Ureter (tissue), 1 donor: ENCODE measurements at places on chromosomes 1 and 21. TPM values are rescaled to one million over a fixed set of nuclear protein-coding genes. Genes with fewer than 3 reads are reported as not detected.

Gene BARHL2
- not detected for total RNA-seq

Gene TMPRSS3
- total RNA-seq, result 1.7 TPM

Gene EPHX1
- total RNA-seq, result 116 TPM

Gene TMEM125
- total RNA-seq, result 12.1 TPM

Gene OPRD1
- not detected for total RNA-seq

Gene LIPI
- total RNA-seq, result not detected

Gene TM2D1
- total RNA-seq, result 63.4 TPM

DNA sequence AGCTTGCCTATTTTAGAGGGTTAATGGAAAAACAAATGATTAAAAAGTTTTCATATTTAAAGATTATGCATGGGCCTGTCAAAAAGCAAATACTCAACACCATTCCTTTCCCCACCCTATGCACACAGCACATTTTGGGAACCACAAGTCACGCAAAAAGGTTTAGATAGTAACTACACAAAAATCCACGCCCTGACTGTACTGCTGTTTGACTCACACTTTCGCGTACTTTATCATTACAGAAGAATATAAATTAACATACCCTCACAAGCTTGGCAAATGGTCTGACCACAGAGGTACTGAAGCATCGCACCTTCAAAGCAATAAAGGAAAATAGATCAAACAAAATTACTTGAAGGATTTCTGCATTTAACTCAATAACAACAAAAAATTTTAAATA lies 1.4 kb downstream of the ATP5PO start:
- DNase-seq, result peak; percentile 15

DNA sequence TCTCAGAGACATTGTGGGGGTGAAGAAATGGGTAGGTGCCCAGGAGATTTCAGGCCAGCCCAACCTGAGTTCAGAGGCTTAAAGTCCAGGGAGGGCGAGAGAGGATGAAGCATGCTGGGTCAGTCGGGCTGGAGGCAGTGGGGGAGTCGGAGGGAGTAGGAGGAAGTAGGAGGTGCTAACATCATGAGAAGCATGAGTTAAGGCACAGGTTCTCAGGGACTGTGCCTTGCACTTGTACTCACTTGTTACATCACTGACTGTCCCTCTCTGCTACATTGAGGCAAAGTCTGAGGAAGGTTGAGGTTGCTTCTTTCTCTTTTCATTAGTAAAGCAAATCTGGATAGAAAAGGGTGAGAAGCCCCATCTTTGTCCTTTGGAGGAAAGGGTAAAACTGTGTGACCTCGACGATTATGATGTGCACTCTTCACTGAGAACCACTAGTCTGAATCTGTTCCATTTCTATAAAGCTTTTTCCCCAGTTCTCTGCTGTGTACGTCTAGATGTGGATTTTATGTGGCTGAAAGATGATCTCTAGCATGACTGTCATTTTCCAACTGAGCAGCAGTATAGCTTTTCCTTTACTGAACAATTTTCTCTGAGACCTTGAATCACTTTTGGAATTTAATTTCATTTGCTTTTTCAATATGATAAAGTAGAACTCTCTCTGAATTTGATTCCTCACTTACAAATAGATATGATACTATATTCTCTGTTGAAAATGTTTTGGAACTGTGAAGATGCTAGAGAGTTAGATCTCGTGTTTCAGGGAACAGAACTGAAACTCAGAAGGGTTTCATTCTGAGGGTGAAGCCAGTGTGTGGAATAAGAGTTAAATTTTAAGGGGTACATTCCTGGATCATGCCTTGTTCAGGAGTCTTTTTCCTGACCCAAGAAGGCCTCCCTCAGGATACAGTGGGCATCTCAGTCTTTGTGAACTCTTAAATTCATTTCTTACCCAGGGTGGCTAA lies 94.6 kb downstream of the FGGY start:
- DNase-seq, result no peak

GRCh38 chr1:223188618-223189356 lies 45.7 kb upstream of the TLR5 start:
- DNase-seq, result no peak

GRCh38 chr1:75092141-75092540 lies 42.0 kb upstream of the LHX8 start:
- DNase-seq, result no peak

- DNase-seq, result no peak
These were observed 144.5 kb upstream of the SMYD2 start for GRCh38 chr1:214136324-214136919.

- no peak for DNase-seq
These were observed 1.1 kb downstream of the SPRR1B start for GRCh38 chr1:153032073-153032472.

- DNase-seq, result no peak
These were observed 80.0 kb downstream of the VCAM1 start for GRCh38 chr1:100799548-100799947.

GRCh38 chr1:161707503-161707902 lies 474 bp downstream of the FCRLA start:
- DNase-seq, result no peak

GRCh38 chr1:190328361-190328760 lies 149.3 kb downstream of the BRINP3 start:
- DNase-seq, result no peak
